ENCODE measurements at places on chromosomes 11 and 22. TPM values are rescaled to one million over a fixed set of nuclear protein-coding genes. Genes with fewer than 3 reads are reported as not detected.

The MS4A6A gene
- 16.2 TPM for total RNA-seq

The MS4A3 gene
- 2.3 TPM for total RNA-seq

The JAML gene
- 3.3 TPM for total RNA-seq

The RNASEH2C gene
- 38.4 TPM for total RNA-seq

The RNF215 gene
- 19.8 TPM for total RNA-seq

The SLC29A2 gene
- total RNA-seq = 2.8 TPM

The OR51I2 gene
- total RNA-seq = not detected

The NNMT gene
- total RNA-seq = 2.1 TPM

The SYTL2 gene
- 53.6 TPM for total RNA-seq

The GGTLC2 gene
- total RNA-seq = not detected

The FAM180B gene
- total RNA-seq = 1.2 TPM

The CRYBB2 gene
- 777 TPM for total RNA-seq

The IL18 gene
- 4.4 TPM for total RNA-seq

The CNGA4 gene
- 0.27 TPM for total RNA-seq

The AAMDC gene
- 15.4 TPM for total RNA-seq

The DCUN1D5 gene
- 50.9 TPM for total RNA-seq

The APBB1 gene
- 84.1 TPM for total RNA-seq

The MRGPRX4 gene
- not detected for total RNA-seq

The PTS gene
- total RNA-seq = 34.7 TPM

The CDKN1C gene
- 118 TPM for total RNA-seq

The NPAS4 gene
- total RNA-seq = 0.82 TPM

The PNPLA5 gene
- 0.16 TPM for total RNA-seq

The SMPD1 gene
- total RNA-seq = 31.7 TPM

The WDR74 gene
- 25.9 TPM for total RNA-seq

The MYEOV gene
- not detected for total RNA-seq

The GNAZ gene
- 37.5 TPM for total RNA-seq

The OR2AG2 gene
- total RNA-seq = 0.16 TPM

The OR4A16 gene
- total RNA-seq = 4.2 TPM

The PHOX2A gene
- not detected for total RNA-seq

The C22orf42 gene
- not detected for total RNA-seq

The FZD4 gene
- 35.6 TPM for total RNA-seq

The MPEG1 gene
- total RNA-seq = 9.2 TPM

The MYRF gene
- 20.1 TPM for total RNA-seq

The LDHAL6A gene
- total RNA-seq = not detected

The DMC1 gene
- 6.5 TPM for total RNA-seq

The KIAA1671 gene
- 25.1 TPM for total RNA-seq

The BACE1 gene
- 37.7 TPM for total RNA-seq

The ASPHD2 gene
- total RNA-seq = 3.2 TPM

The RTN3 gene
- 124 TPM for total RNA-seq

The TEX12 gene
- total RNA-seq = 0.93 TPM

The HEPHL1 gene
- not detected for total RNA-seq
